ENCODE measurements at places on chromosomes 12 and 14.

GRCh38 chr12:67558775-67559174 lies 89.8 kb upstream of the DYRK2 start:
- no peak for DNase-seq

DNA sequence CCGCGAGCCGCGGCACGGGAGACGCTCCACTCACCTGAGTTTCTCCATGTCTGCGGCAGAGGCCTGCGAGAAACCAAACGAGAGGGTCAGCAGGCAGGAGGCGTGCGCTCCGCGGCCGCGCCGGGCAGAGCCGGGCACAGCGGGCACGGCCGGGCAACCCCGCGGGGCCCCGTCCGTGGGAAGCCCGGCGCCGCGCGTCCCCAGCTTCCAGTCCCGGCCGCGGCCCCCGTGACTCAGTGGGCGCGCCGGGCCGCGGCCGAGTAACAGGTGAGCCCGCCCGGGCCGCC lies 19.4 kb downstream of the BEGAIN start:
- no peak for DNase-seq

- DNase-seq: no peak
These were observed 65.9 kb upstream of the MED13L start for GRCh38 chr12:116343331-116343884.

GRCh38 chr14:64465831-64466554 lies 694 bp downstream of the AKAP5 start:
- no peak for DNase-seq

DNA sequence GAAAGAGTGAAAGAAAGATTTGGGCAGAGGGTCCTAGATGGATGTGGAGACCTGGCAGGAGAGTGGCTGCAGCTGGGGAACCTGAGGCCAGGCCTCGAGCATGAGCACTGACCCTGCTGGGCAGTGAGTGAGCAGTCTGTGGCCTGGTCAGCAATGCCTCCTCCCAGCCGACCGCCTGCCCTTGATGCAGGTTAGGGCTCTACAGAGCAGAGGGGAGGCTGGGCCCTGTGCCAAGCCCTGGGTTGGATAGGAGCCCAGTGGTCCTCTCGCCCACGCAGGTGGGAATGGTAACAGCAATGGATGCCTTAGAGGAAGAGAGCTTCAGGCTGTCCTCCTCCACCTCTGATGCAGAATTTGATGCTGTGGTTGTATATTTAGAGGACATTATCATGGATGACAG lies 59.8 kb downstream of the RAB35 start:
- DNase-seq: no peak

GRCh38 chr14:22200977-22201605 lies 387.9 kb downstream of the DAD1 start:
- no peak for DNase-seq

DNA sequence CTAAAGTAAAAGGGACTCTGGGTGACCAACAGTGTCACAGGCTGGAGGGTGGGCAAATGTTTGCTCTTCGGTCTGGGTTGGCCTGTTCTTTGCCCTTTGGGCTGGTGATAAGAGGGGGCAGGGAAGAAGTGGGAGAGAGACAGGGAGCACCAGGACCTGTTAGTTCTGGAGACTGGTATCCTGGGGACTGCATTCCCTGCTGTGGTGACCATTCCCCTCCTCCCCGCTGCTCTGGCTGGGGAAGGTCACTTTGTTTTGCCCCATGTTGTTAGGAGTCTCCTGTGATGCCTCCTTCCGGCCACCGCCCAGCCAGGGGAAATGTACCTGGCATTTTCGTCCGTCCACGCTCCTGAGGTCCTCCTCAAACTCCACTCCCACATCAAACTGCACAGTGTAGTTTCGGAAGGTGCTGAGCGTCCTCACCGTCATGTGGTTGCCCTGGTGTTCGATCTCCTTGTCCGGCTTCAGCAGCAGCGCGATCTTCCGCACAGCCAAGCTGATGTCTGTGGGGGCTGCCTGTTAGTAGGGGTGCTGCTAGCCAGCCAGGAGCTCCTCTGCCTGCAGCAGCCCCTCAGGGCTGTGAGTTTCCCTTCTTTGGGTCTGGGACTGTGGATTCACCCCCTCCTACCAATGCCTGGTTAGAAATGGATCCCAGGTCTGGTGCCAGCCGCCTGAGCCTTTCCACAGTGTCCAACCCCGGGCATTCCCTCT lies 618 bp downstream of the RBP5 start:
- DNase-seq: no peak

GRCh38 chr14:32206552-32206951 lies 3.5 kb upstream of the RNU6-8 start:
- DNase-seq: no peak

DNA sequence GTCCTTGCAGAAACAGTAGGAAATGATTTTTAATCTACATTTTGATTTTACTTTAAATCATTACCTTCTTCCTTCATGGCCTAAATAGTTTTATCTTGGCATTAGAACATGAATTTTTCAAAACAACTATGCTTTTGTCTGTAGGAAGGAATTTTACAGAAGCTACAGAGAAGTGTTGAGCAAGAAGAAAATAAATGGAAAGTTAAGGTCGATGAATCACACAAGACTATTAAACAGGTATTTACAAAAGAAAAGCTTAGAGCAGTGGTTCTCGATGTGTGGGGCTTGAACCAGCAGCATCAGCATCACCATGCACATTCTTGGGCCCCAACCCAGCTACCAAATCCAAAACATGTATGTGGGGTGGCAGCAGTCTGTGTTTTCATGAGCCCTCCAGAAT lies 91.6 kb downstream of the KTN1 start:
- DNase-seq: no peak
